ENCODE measurements at places on chromosomes 3 and 15.

DNA sequence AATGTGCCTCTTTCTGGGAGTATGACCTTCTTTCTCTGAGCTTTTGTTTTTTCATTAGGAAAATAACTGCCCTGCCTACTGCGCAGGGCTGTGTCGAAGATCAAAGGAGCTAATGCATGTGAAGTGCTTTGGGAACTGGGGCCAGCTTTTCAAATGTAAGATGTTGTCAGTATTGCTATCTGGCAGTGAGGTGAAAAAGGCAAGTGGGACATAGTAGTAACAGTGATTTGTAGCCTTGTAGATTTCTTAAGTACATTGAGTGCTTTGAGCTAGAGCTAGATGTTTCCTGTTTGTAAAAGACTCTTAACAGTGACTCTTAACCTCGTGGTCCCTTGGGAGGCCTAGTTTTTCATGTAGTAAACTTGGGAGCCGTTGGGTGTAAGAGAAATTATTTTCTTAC is 126.5 kb downstream of the ECT2 start:
- no peak for DNase-seq

DNA sequence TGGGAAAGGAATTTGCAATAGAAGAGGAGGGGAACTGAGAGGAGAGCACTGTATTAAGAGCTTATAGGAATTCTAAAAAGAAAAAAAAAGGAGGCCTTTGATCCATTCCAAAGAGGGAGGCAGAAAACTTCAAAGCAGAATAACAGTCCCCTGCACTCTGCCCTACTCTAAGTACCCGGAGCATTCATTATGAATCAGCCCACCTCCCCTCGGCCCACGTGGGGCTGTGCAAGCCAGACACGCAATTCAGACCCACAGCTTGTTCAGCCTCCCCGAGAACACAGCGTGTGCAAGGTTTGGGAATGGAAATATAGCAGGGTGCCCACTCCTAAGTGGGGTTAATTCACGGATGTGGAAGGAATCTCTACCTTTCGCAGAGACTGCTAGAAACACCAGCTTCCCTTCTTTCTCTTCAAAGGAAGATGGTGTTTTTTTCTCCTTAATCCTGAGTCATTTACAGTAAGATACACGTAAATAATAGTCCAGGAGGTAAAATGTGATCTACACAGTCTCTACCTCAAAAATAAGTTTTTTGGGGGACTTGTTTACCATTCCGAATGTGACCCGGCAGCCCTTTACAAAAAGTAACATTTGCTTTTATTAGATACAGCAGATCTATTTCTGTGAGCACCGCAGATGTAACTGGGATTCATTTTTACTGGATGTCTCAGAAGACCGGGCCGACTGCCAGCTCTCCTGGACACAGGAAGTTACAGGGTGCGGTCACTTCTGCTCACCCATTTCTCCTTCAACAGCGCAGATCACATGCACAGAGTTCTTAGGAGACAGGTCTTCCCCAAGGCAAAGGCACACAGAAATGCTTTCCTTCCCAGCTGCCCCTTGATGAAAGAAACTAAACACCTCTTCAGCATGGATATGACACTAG is 768.5 kb upstream of the CFAP20DC start:
- DNase-seq: no peak

GRCh38 chr15:36798366-36798765 is 218.9 kb downstream of the CDIN1 start:
- no peak for DNase-seq

- DNase-seq: no peak
Measured at GRCh38 chr3:157618075-157618760, 115.0 kb upstream of the VEPH1 start.

- no peak for DNase-seq
Measured at GRCh38 chr3:61780016-61780415, 218.6 kb downstream of the PTPRG start.

DNA sequence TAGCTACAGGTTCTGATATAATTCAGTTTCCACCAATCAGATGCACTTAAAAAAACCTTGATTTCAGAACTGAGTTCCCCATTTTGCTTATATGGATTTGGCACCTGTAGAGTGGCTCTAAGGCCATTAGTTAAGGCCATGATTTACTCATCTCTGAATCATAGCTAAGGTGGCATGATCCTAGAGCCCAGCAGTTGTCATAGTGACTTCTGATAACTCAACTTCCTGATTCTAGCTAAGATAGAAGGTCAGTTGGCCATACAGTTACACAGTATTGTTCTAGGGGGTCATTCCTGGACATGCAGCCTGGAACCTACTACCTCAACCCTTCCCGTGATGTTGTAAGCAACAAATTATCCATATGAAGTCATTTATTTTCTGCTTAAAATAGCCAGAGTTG is 15.9 kb upstream of the TMEM87A start:
- no peak for DNase-seq

DNA sequence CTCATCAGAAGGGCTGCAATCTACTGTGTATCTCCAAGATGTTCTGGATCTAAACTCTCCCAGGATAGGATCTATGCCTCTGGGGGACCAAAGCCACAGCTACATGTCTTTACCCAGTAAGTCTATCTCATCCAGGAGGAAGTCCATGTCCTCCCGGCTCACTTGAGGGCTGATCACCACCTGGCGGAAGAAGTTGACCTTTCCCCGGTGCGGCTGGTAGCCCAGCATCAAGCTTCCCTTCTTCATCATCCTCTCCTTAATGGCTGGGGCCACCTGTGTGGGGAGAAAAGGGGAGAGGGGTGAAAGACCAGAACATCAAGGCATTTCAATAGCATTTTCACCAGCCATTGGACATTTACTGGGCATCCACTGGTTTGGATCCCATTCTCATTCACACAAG is 121.7 kb downstream of the TGFBR2 start:
- no peak for DNase-seq

GRCh38 chr3:124395162-124395561 is 335.1 kb upstream of the UMPS start:
- no peak for DNase-seq

GRCh38 chr3:167012691-167013090 is 367.4 kb downstream of the ZBBX start:
- no peak for DNase-seq

- DNase-seq: no peak
Measured at GRCh38 chr3:50534681-50535330, 31.4 kb upstream of the CACNA2D2 start.

- no peak for DNase-seq
Measured at GRCh38 chr3:108329508-108329907, 33.2 kb downstream of the HHLA2 start.

DNA sequence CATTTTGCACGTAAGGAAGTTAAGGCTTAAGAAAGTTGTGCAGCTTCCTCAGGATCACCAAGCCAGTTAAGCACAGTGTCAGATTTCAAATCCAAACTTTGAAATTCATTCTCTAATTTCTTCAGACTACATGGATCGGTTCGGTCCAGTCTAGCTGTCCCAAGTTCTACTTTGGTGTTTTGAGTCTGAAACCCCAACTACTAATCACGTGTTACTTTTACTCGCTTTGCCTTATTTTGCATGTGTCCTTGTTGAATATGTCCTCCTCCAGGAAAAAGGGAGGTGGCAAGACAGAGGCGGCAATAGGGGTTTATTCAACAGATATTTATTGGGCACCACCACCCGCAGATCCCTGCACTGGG is 522 bp upstream of the GXYLT2 start:
- DNase-seq: no peak

DNA sequence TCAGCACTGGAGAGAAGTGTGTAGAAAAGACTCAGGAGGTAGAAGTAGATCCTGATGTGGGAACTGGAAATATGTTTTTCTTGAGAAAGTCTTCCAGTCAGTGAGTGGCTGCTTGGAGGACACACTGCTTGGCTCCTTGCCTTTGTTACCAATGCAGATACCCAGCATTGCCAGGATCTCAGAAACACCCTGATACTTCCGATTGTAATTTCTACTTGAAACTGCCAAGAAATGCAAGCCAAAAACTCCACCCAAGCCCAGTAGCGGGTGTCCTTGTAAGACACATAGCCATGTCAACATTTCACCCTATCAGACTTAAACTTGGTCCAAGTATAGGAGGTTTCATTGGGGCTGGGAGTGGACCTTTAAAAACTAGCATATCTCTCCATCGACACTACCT is 141.8 kb downstream of the ALDH1A2 start:
- no peak for DNase-seq

- DNase-seq: no peak
Measured at GRCh38 chr3:172903642-172904320, 153.3 kb downstream of the ECT2 start.

DNA sequence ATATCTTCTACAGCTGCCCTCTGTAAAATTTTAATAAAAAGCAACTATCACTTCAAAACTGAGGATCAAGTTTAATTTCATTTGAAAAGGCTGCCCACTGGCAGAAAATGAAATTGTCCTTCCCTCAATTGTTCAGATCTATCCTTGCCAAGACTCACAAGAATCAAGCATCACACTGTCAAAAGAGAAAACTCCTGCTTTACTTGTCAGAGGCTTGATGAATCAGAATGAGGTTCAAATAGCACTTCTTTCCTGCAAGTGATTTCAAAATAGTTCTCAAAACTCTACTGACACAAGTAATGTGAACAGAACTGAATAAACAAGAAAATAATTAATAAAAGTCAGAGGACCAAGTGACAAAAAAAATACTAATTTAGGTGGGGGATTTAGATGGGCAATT is 70.6 kb downstream of the GOLIM4 start:
- DNase-seq: no peak

DNA sequence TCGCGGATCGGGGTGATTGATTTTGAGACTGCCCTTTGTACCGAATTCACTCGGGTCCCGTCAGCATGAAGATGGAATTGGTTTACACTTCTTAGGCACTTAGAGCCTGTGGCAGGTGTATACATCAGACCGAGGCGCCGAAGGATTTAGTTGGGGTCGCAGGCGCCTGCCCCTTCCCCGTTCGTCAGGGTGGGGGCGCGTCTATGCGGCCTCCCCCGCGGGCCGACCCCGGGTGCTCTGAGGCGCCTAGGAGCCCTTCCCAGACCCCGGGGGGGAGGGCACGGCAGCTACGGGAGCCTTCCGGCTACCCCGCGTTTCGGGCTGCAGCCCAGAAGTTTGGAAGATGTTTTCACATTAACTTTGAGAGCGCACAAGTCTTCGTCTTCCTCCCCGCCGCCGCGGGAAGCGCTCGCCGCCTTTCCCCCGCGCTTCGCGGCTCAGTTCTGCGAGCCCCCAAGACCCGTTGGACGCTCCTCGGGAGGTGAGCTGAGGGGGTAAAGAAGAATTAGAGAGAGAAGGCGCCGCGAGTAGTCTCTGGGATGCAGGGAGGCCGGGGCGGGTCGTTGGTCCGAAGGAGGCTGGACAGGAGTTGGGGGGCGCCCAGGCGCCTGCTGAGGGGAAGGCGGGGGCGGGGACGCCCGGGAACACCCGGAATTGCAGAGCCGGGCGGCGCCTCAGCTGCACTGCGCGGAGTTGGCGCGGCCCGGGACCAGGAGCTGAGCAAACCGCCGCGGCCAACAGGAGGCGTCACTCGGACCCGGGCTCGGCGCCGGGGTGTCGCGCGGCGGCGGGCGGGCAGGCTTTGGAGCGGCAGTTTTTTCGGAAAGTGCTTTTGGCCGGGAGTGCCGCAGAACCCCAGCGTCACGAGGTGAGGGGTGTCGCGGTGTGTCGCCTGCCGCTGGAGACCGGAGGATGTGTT is 780 bp downstream of the TIPARP start:
- peak; percentile 5 for DNase-seq

DNA sequence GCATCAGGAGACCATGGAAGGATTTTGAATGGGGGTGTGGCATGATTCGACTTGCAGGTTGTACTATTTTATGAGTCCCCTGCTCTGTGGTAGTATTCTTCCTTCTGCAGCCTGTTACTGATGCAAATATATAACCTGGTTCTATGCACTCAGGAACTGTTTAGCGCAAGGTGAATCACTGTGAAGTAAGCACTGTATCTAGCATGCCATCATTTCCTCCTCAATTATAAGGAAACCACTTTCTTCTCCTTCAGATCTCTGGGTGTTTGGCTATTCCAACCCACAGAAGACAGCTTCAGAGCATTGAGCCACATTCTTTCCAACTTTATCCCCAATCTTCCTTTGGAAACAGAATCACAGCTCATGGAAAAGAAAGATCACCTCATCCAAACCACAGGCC is 176.7 kb downstream of the DIPK2A start:
- DNase-seq: no peak

DNA sequence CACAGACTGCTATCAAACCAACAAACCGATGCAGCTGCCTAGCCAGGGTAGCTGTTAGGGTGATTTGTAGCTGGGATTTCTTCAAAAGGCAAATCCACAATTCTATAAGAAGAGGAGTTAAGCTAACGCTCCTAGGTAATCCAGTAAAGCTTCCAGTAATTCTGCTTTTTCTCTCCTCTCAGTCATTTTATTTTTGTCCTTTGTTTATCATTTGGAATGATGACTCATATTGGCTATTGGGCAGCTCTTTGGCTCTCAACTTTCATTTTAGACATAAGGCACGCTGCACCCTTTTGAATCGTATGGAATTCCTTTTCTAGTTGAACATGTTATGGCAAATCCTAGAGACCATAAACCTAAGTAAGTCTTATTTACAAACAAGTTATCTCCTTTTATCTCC is 53.2 kb upstream of the PPARG start:
- no peak for DNase-seq

GRCh38 chr15:59313641-59314332 is 58.9 kb downstream of the MYO1E start:
- DNase-seq: no peak

DNA sequence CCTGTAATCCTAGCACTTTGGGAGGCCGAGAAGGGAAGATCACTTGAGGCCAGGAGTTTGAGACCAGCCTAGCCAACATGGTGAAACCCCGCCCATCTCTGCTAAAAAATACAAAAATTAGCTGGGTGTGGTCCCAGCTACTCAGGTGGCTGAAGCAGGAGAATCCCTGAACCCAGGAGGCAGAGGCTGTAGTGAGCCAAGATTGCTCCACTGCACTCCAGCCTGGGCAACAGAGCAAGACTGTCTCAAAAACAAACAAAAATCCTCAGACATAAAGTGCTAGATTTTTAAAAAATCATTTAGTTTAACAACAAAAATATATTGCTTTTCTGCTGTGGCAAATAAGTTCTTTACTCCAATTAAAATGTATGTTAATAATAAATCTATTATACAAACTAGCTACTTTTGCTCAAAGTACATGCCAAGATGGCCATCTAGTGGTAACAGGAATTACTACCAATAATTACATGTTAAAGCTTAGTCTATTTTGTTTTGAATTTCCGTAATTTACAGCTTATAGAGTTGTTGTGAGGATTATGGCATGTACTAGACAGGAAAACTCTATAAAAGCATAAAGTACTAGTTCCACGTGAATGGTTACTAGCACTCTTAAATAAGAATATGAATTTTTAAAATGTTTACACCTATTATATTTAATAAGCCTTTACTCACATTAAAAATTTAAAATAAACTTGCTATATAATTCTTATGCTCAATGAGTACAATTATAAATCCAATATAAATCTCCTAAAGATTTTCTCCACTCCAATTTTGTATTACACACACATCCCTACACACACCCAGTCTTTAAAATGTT is 39.0 kb downstream of the GABPB1 start:
- DNase-seq: no peak

All from stimulated activated CD4-positive, alpha-beta T cell treated with anti-CD3 and anti-CD28 coated beads, Interleukin-12 subunit alpha, Interleukin-12 subunit beta, amount 100 ng/mL, for 24 hours (primary cell).